ENCODE measurements at places on chromosomes 7 and 10.

GRCh38 chr7:42744746-42745145, 167.1 kb downstream of the C7orf25 start:
- DNase-seq, result no peak

- DNase-seq, result no peak
Observed at GRCh38 chr7:137094-137891, 55.1 kb upstream of the FAM20C start.

GRCh38 chr7:112362053-112362650, 88.1 kb upstream of the IFRD1 start:
- DNase-seq, result no peak

DNA sequence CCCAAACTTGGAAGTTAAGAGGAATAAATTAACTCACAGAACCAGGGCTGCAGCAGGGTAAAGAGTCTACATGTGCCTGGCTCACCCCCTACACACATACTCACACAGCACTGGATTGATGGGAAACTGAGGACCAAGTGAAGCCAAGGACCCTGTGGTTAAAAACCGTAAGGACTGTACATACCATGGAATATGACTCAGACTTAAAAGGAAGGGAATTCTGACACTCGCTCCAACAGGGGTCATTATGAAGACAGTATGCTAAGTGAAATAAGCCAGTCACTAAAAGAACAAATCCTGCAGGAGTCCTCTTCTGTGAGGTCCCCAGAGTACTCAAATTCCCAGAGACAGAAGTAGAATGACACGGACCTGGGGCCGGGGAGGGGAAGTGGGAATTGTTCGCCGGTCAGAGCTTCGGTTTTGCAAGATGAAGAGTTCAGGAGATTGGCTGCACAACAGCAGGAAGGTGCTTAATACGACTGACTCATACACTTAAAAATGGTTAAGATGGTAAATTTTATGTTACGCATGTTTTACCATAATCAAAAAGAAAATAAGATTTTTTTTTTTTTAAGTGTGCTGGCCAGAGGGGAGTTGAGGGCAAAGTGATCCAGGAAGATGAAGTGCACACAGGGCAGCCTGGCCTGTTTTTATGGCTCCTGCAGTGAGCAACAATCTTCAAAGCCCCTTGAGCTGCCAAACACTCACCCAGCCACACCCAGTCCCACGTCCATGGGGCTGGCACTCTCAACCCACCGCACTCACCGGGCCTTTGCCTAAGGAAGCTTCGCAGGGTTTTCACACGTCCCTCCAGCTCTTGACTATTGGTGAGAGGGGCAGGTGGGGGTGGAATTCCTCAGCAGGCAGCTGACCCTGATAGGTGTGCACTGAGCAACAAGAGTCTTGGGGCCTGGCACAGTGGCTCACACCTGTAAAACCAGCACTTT, 26.4 kb downstream of the DRGX start:
- no peak for DNase-seq

Data from GM20000 (cell line).